GM13976 (cell line): ENCODE measurements at places on chromosomes 2 and 18.

GRCh38 chr2:182077448-182078142 is 91.9 kb downstream of the PPP1R1C start:
- peak; percentile 32 for DNase-seq

- DNase-seq = no peak
Measured at GRCh38 chr18:46097431-46097800, 680 bp downstream of the ATP5F1A start.

DNA sequence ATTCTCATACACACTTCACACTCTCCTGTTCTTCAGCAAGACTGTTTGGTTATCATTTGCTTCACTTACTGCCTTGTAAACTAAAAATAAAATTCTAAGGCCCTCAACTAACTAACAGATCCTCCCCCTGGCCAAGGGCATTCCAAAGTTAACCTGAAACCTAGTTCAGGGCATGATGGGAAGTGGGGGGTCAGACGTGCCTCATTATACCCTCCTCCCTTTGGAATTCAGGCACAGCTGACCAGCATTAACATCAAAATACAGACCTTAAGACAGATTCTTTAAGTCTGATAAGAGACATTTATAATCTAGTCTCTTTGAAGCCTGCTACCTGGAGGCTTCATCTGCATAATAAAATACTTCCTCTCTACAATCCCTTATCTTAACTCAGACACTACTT is 221.0 kb downstream of the NOL4 start:
- no peak for DNase-seq

DNA sequence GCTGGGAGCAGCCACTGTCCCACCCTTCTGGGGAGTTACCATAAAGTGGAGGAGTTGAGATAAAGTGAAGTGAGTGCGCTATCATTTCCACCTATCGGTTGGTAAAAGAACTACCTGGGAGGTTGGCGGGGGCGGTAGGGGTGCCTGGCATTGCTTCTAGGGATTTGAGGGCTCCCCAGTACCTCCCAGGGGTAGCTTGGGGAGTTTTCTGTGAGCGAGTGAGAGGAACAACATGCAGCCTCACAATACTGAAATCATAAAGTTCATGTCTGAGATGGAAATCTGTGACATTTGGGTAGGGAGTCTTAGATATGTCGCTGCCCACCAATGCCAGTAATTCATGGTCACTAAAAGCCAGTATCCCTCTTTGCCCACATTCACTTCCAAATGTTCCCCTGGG is 68.7 kb downstream of the PRKCE start:
- no peak for DNase-seq

DNA sequence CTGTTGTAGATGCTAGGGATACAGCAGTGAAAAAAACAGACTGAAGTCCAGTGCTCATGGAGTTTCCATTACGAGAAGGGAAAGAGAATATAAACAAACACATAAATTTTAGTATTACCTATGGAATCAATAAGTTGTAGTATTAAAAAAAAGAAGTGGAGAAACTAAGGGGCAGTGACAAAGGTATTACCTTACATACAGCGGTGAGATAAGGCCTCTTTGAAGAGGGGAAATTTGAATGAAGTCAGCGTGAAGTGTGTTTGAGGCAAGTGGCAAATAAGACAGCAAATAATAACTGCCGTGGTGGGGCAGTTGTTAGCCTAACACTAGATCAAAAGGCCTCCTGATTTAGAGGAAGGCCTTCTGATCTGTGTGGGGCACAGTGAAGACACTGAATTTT is 57.9 kb downstream of the TLK1 start:
- no peak for DNase-seq

- DNase-seq = no peak
Measured at GRCh38 chr2:6828299-6828584, 37.5 kb downstream of the CMPK2 start.

DNA sequence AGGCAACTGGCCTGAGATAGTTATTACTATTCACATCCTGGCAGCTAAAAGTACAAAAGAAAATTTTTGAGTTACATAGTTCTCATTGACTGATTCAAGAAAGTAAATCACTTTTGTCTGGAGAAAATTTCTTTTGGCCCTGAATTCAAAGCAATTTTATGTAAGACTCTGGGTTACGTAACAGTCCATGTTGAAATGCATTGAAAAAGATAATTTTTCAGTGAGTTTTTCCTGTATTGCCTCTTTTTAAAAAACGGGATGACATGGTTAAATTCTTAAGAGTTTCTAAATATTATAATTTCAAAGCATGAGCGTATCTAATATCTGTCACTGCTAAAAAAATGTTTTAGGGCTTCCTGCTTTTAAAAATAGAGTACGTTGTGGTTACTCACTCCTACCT is 72.7 kb downstream of the ANKRD12 start:
- DNase-seq = no peak

GRCh38 chr2:42653039-42653438 is 84.6 kb downstream of the MTA3 start:
- no peak for DNase-seq

DNA sequence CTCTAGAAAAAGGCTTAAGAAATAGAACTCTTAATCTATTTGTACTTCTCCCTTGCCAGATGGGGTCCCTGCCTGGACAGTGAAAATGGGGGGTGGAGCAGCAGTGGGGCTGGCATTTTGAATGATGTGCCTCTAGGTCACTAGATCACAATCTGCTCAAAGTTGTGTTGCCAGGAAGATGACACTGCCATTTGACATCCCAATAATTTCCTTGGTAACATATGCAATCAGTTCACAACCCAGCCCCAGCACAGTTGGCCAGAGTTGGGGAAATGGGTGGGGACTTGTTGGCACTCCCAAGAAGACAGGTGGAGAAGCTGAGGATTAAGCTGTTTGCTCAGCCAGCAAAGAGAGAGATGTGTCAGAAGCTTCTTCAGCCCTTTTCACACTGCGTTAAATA is 558.3 kb upstream of the KLHL29 start:
- no peak for DNase-seq

DNA sequence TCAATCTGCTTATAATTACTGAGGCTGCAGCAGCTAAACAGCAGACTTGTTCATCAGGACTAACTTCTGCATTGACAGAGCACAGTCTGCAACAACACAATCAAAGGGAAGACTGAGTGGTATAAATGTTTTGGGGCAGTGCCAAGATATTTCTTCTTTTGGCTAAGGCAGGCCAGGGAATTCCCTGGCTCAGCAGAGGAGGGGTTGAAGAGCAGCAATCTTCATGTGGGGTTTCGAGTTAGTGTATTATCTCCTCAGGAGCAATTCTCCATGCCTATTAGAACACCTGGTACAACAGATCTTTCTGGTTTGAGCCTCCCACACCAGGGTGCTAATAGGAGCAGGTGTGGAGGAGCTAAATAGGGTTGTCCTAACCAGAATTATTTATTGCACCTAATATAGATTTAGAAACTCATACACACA is 103.0 kb upstream of the STK17B start:
- DNase-seq = peak; percentile 26

GRCh38 chr18:37608876-37609275 is 43.3 kb upstream of the CELF4 start:
- DNase-seq = no peak

GRCh38 chr2:110847651-110848050 is 115.3 kb downstream of the ACOXL start:
- no peak for DNase-seq

DNA sequence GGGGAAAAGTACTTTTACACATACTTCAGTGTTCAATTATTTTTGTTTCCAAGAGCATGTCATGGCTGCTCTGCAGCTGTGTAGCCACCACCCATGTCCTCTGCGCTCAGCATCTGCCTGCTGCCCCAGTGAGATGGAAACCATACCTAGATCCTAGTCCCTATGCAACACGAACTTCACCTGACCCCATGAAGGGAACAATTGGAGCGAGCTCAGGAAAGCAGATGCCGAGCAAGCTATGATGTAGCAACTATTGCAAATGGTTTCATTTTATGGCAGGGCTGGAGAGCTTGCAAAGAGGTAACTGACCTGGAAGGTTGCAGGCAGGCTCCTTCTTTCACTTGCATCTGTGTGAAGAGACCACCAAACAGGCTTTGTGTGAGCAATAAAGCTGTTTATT is 1.3 kb upstream of the CCDC141 start:
- no peak for DNase-seq

DNA sequence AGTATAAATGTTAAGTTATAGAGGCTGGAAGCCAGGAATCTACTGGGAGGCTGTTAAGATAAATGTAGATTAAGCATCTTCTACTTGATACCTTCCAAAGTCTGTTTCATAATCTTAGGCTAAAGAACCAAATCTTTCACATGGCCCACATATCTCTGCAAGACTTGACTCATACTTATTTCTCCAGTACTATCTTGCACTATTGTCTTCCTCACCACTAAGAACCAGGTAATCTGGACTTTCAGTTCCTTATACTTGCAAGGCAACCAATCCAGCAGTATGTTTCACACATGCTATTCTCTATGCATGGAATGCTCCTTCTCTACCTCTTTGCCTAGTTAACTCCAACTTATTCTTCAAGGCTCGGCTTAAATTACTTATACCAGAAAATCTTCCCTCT is 62.2 kb downstream of the RBMS1 start:
- no peak for DNase-seq

DNA sequence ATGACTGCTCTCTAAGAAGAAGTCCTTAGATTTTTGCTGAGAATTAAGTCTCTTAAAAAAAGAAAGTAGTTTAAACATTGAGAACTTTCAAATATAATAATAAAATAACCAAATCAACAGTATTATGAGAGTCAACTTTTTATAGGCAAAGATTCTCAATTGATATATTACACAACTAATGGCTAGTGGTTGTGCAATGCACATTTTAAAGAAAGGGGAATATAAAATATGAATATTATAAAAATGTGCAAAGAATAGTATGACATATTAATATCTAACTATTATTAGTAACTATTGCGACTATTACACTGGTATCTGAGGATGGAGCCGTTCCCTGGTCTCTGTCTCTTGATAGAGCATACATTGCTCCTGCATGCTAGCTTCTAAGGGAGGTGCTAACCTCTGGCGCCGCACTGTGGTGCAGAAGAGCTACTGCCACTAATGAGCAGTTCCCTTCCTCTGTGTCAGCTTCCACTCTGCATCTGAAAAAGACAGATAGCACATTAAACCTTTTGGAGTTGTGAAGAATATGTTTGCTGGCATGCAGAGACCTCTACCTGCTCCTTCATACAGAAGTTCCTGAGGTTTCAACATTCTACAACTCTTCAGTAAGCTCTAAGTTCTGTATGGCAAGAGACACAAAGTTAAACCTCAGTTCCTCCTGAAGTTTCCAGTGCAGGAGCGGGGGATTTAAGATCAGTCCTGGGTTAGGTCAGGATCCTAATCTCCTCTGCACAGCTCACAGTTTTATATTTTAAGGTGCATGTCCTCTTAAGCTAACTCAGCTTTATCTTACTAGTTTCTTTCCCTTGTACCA is 3.5 kb upstream of the SLC9A2 start:
- DNase-seq = peak; percentile 72
